ENCODE measurements at places on chromosomes 12 and 14. TPM values are rescaled to one million over a fixed set of nuclear protein-coding genes. Genes with fewer than 3 reads are reported as not detected.

DNA sequence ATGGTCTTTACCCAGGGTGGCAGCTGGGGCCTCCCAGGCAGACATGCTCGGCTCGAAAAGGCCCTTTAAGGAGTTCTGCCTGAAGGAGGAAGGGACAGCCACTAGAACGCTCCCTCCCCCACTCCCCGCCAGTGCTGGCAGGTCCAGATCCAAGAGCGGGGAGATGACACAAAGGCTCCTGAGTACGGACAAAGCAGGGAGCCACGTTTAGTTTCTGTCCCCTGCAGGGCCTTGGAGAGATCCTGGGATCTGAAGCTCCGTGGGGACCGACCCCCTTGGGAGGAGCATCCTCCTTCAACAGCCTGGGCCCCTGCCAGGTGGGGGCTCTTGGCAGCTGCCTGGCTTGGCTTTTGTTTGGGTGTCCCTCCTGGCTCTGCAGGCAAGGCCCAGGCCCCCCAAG is 89.7 kb downstream of the ESRRB start:
- DNase-seq = no peak

DNA sequence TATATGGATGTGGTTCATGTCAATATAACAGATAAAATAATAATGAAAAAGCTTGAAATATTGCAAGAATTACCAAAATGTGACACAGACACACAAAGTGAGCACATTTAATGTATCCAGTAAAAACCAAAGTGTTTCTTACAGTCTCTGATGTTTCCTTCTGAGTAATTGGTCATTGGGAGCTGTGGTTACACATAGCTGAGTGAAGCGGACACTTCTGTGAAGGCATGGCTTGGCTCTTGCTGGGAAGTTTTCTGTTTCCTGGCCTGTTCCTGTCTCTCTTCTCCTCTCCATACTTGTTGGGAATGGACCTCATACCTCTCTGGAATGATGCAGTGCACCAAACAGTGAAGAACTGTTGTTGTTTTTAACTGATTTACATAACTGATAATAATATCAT is 117.3 kb downstream of the BICD1 start:
- no peak for DNase-seq

GRCh38 chr12:76018111-76018510 is 13.5 kb downstream of the PHLDA1 start:
- no peak for DNase-seq

GRCh38 chr12:131379738-131380137 is 331.2 kb upstream of the SFSWAP start:
- DNase-seq = no peak

DNA sequence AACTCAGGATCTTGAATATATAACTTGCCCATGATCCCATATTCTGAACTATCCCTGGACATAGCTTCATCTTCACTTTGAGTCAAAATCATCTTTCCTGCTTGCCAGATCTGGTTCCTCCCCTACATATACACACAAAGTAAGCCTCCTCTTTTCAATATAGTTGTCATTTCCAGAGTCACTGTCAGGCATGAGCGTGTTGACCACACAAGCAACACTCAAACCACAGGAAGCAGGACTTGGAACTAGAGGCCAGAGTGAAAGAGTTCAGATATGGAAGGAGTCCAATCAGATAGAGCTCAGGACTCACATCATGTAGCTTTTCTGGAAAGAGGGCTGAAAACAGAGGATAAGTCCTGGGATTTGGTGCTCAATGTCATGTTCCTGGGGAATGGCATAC is 1140.6 kb downstream of the BCL11B start:
- no peak for DNase-seq

GRCh38 chr14:94001501-94002396 is 4.6 kb downstream of the CCDC197 start:
- peak; percentile 87 for DNase-seq

GRCh38 chr12:30450872-30451271 is 244.8 kb downstream of the IPO8 start:
- no peak for DNase-seq

DNA sequence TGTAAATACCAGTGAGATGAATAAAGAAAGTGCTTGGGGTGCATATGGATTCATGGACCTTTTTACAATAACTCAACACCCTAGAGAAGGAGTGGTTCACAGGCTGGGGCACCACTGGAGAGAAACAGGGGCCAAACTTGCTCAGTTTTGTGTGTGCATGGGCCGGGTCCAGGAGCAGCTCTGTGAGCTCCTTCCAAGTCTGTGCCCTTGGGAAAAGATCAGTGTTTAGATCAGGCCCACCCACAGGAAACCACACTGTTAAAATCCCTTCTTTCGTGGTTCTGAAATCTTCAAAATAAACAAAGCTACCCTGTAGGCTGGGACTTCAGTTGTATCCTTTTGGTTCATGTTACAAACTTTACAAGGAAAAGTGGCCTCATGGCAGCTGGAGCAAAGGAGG is 156.1 kb upstream of the TMEM260 start:
- DNase-seq = no peak

DNA sequence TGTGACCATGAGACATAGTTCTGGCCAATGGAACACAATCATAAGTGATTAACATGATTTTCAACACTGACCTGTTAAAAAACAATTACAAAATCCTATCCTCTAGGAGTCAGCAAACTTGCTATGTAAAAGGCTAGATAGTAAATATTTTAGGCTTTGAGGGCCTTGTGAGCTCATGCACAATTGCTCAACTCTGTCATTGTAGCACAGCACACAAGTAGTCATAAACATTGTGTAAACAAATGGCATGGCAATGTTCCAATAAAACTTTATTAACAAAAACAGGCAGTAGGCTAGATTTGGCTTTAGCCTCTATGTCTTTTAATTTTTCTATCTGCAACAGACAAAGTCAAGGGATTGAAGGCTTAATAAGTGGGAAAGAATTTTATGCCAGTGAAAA is 350.7 kb downstream of the C12orf50 start:
- no peak for DNase-seq

DNA sequence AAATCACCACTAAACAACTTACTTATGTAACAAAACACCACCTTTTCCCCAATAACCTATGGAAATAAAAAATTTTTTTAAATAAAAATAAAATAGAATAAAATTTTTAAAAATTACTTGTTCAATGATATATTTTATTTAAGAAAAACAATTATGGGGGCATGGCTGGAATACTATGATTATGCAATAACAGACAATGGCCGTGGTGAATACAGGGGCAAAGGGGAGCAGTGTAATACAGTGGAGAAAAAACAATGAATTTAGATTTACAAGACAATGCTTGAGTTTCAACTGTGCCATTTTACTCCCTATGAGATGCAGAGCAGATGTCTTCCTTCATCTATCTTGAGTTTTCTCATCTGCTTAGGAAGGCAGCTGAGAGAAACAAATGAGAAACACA is 72.9 kb downstream of the BLTP3B start:
- DNase-seq = no peak

DNA sequence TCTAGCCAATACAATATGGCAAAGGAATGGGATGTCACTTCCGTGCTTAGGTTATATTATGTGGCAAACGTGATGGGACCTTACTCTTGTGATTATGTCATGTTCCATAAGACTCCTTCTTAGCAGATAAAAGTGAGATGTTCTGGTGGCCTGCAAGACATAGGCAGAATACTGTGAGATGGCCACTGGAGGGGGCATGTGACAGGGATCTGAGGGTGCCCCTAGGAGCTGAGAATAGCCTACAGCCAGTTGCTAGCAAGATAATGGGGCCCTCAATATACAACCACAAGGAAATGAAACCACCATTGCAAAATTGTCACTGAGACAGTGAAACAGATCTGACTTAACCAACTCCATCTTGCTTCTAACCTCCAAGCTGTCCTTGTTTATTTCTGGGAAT is 151.4 kb upstream of the SSTR1 start:
- DNase-seq = no peak

BEGAIN gene
- total RNA-seq = 6.0 TPM

KRT6C gene
- total RNA-seq = not detected

VCPKMT gene
- total RNA-seq = 10.7 TPM

MANSC4 gene
- 0.27 TPM for total RNA-seq

DIP2B gene
- total RNA-seq = 77.0 TPM

FAR2 gene
- 41.4 TPM for total RNA-seq

KRT79 gene
- not detected for total RNA-seq

WNT1 gene
- not detected for total RNA-seq

GPR137C gene
- total RNA-seq = 41.9 TPM

All from cerebellum (tissue), 4 donors.